ENCODE measurements at places on chromosomes 2 and 18. TPM values are rescaled to one million over a fixed set of nuclear protein-coding genes. Genes with fewer than 3 reads are reported as not detected.

CNDP1 gene
- total RNA-seq: not detected

PTGR3 gene
- 11.2 TPM for total RNA-seq

FSHR gene
- not detected for total RNA-seq

SLC4A1AP gene
- total RNA-seq: 30.6 TPM

SCTR gene
- not detected for total RNA-seq
